ENCODE measurements at places on chromosomes 4 and X.
A peak's percentile ranks its signal among the peaks of the same experiment; 100 is the strongest.

GRCh38 chr4:152943672-152944071 lies 7.5 kb downstream of the FHDC1 start:
- peaks cover 59% of the 10 kb centered on the region for H3K27me3 ChIP-seq
- H3K36me3 ChIP-seq: no peaks in the 10 kb centered on the region
- H3K27ac ChIP-seq: no peak overlapping the region
- H3K4me3 ChIP-seq: no peak overlapping the region
- no peak for DNase-seq

GRCh38 chrX:148499638-148500422 lies 587 bp upstream of the AFF2 start:
- DNase-seq: no peak
- peaks cover 6% of the 10 kb centered on the region for H3K4me1 ChIP-seq
- no peaks in the 10 kb centered on the region for H3K36me3 ChIP-seq
- H3K27ac ChIP-seq: no peak overlapping the region
- peak overlapping the region; percentile 29 for H3K4me3 ChIP-seq

GRCh38 chr4:124861761-124862160 lies 149.2 kb upstream of the ANKRD50 start:
- no peaks in the 10 kb centered on the region for H3K4me1 ChIP-seq
- H3K36me3 ChIP-seq: no peaks in the 10 kb centered on the region
- DNase-seq: no peak
- H3K27ac ChIP-seq: no peak overlapping the region
- H3K4me3 ChIP-seq: no peak overlapping the region
- no peaks in the 10 kb centered on the region for H3K27me3 ChIP-seq

GRCh38 chrX:48696909-48697727 lies 584 bp downstream of the SUV39H1 start:
- H3K36me3 ChIP-seq: peaks cover 16% of the 10 kb centered on the region
- H3K27ac ChIP-seq: peak overlapping the region; percentile 91
- H3K4me3 ChIP-seq: peak overlapping the region; percentile 92
- H3K27me3 ChIP-seq: no peaks in the 10 kb centered on the region

DNA sequence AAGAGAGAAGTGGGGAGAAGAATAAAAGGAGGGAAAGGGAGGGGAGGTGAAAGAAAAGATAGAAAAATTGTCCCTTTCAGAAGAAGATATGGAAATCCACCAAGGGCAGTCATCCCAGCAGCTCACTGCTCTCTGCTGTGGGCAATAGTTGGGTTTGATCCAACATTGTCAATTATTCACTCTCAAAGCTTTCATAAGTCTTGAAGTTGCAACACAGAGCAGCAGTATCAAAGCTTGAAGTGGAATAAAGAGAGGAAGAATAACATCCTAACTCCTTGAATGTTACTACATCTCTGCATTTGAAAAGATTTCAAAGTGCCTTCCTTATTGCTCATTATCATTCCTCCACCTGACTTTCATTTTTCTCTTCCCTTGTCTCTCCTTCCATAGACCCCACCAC lies 62.3 kb upstream of the HHIP start:
- no peaks in the 10 kb centered on the region for H3K27me3 ChIP-seq
- no peak overlapping the region for H3K27ac ChIP-seq
- H3K4me1 ChIP-seq: no peaks in the 10 kb centered on the region
- no peak for DNase-seq
- H3K36me3 ChIP-seq: no peaks in the 10 kb centered on the region

- H3K27me3 ChIP-seq: peaks cover 37% of the 10 kb centered on the region
- peaks cover 8% of the 10 kb centered on the region for H3K4me1 ChIP-seq
Measured at GRCh38 chr4:3879681-3880614, 113.8 kb downstream of the ADRA2C start.

DNA sequence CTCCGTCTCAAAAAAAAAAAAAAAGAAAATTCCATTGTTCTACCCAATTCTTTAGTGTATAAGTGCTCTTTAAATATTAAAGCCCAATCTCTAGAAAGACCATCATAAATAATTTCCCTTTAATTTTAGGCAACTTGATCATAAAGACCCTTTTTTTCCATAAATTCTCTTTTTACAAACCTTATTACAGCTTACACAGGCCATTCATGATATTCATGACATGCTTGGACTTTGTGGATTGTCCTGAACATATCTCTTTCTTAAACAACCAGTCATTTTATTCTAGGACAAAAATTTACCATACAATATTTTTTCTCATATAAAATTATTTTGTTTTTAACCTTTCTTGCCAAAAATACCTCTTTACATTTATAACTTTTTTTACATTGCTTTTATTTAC lies 30.5 kb downstream of the TLR8 start:
- DNase-seq: no peak
- no peak overlapping the region for H3K4me3 ChIP-seq
- H3K27ac ChIP-seq: no peak overlapping the region
- no peaks in the 10 kb centered on the region for H3K27me3 ChIP-seq
- H3K36me3 ChIP-seq: no peaks in the 10 kb centered on the region

GRCh38 chrX:41082783-41083182 lies 2.5 kb upstream of the USP9X start:
- peaks cover 6% of the 10 kb centered on the region for H3K4me1 ChIP-seq
- no peak overlapping the region for H3K27ac ChIP-seq
- no peak for DNase-seq
- H3K4me3 ChIP-seq: no peak overlapping the region

GRCh38 chrX:40632199-40632598 lies 9.0 kb downstream of the MPC1L start:
- no peaks in the 10 kb centered on the region for H3K27me3 ChIP-seq
- no peak overlapping the region for H3K27ac ChIP-seq
- H3K4me1 ChIP-seq: no peaks in the 10 kb centered on the region
- no peak overlapping the region for H3K4me3 ChIP-seq

GRCh38 chr4:88619971-88620370 lies 27.7 kb downstream of the HERC3 start:
- no peak overlapping the region for H3K4me3 ChIP-seq
- peaks cover 8% of the 10 kb centered on the region for H3K4me1 ChIP-seq
- no peak for DNase-seq
- no peaks in the 10 kb centered on the region for H3K27me3 ChIP-seq
- H3K27ac ChIP-seq: no peak overlapping the region

- no peak overlapping the region for H3K27ac ChIP-seq
- no peaks in the 10 kb centered on the region for H3K4me1 ChIP-seq
- no peaks in the 10 kb centered on the region for H3K36me3 ChIP-seq
- DNase-seq: no peak
- H3K27me3 ChIP-seq: no peaks in the 10 kb centered on the region
Measured at GRCh38 chr4:100641336-100641735, 123.5 kb upstream of the EMCN start.

GRCh38 chr4:93764639-93765246 lies 63.8 kb upstream of the ATOH1 start:
- no peak for DNase-seq
- no peak overlapping the region for H3K4me3 ChIP-seq
- H3K4me1 ChIP-seq: no peaks in the 10 kb centered on the region
- no peaks in the 10 kb centered on the region for H3K27me3 ChIP-seq
- H3K27ac ChIP-seq: no peak overlapping the region

GRCh38 chr4:61994036-61994435 lies 793.9 kb downstream of the ADGRL3 start:
- no peak for DNase-seq
- no peaks in the 10 kb centered on the region for H3K36me3 ChIP-seq
- no peaks in the 10 kb centered on the region for H3K4me1 ChIP-seq

All from T-helper 2 cell treated with Interferon-gamma antibody and Interleukin-4, amounts not matched to agents 5 μg/mL and 100 μg/mL, for 36 hours (primary cell).